ENCODE measurements at places on chromosomes 5 and 9.

DNA sequence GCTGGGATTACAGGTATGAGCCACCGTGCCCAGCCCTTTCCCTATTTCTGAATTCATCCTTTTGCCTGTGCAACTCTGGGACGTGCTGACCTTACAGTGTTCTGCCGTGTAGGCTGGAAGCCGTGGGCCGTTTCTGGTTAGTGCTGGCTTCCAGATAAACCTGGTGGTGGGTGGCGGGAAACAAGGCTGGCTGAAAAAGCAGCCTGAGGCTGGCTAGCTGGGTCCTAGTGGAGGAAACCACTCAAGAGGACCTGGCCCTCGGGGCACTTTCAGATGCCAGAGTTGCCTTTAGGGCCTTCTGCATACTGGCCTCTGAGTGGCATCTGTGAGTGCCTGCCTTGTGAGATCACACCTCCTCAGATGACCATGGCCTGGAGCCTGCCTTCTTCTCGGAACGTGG, 26.9 kb downstream of the GALNT12 start:
- DNase-seq: no peak

GRCh38 chr9:131612851-131613250, 67.5 kb downstream of the PRRT1B start:
- DNase-seq: no peak

GRCh38 chr5:67234671-67235176, 38.1 kb upstream of the CD180 start:
- DNase-seq: no peak

GRCh38 chr5:96714951-96715451, 52.8 kb downstream of the CAST start:
- peak; percentile 79 for DNase-seq

- peak; percentile 42 for DNase-seq
Observed at GRCh38 chr9:86827893-86828292, 119.4 kb downstream of the GAS1 start.

DNA sequence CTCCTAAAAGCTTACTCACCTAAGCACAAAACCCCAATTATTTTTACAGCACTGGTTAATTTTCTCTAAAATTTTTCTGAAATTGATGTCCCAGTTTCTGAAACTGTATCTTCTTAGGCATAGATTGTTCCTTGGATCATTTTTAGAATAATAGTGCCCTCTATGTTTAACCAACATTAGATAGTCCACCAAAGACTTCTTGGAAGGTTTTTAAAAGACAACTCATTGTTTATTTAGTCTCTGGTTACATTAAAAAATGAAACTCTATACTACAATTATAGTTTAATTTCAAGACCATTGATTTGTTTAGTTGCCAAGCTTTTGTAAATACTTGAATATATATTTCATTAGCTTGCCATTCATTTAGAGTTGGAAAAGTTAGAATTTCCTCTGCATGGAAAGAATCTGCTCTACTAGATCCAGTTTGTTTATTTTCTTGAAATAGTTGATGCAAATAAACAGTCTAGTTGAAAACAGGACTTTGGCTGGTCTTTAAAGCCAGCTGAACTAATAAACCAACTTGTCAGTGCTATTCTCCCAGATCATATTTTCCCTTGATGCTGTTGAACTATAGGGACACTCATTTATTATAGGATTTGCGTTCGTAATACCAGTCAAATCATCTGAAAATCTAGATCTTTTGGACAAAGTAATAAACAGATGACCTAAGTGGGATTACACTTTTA, 990.5 kb downstream of the TLE1 start:
- no peak for DNase-seq

GRCh38 chr5:88322785-88323184, 54.1 kb upstream of the TMEM161B start:
- DNase-seq: no peak

GRCh38 chr5:78698191-78698791, 49.7 kb upstream of the LHFPL2 start:
- peak; percentile 37 for DNase-seq

DNA sequence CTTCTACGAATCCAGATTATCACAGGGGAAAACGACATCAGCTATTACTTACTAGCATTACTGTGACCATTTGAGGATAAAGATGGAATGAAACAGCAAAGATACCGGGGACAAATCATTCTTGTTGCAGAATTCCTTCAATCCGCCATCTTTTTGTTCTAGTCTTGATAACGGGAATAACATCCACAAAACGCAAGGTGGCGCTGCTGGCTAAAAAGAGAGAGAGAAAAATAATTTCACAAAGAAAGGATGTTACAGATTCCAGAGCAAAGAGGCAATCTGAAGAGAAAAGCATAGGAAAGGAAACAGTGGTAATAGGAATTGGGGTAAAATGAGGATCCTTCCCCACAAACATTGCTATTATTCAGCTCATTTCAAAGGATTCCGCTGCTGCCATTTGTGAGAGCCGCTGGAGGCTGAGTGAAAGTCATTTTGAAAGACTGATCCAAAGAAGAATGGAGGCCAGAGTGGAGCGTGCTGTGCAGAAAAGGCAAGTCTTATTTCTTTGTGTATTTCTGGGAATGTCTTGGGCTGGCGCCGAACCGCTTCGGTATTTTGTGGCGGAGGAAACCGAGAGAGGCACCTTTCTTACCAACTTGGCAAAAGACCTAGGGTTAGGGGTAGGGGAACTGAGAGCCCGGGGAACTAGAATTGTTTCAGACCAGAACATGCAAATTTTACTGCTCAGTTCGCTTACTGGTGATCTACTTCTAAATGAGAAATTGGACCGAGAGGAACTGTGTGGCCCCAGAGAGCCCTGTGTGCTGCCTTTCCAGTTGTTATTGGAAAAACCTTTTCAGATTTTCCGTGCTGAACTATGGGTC, at the start of gene PCDHB7:
Gene PCDHB7, plus strand, starts transcription at position 264 of the 824 bp plus-strand sequence. Its CDS starts 192 bp downstream, at position 456.
- no peak for DNase-seq

DNA sequence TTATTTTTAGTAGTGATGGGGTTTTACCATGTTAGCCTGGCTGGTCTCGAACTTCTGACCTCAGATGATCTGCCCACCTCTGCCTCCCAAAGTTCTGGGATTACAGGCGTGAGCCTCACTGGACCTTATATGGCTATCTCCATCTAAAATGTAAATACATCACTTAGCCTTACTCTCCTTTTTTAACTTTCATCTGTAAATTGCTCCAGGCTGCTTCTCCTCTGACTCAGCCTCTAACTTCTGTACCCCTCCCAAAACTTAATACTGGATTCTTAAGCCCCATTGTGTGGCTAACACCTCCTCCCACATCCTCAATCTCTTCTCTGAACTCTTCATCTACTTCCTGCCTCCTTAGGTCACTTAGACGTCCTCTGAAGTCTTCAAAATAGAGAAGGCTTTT, 4.0 kb downstream of the SNX30 start:
- no peak for DNase-seq

DNA sequence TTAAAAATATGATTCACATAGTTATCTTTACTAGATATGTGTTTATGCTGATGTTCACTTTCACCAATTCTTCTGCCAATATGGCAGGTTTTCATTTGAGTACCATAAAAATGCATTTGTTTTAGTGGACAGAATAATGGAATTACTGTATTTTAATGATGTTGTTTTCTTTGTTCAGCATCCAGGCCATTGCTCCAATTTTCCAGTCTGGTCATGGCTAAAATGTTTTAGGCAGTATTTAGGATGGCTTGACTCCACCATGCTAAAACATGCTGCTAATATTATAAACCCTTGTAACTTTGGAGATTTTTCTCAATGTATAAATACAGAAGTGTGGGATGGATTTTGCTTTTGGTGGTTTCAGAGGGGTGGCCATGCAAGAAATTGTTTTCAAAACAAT, 273.0 kb upstream of the RPS23 start:
- DNase-seq: no peak

- no peak for DNase-seq
Observed at GRCh38 chr5:2983583-2984300, 232.3 kb upstream of the IRX2 start.

DNA sequence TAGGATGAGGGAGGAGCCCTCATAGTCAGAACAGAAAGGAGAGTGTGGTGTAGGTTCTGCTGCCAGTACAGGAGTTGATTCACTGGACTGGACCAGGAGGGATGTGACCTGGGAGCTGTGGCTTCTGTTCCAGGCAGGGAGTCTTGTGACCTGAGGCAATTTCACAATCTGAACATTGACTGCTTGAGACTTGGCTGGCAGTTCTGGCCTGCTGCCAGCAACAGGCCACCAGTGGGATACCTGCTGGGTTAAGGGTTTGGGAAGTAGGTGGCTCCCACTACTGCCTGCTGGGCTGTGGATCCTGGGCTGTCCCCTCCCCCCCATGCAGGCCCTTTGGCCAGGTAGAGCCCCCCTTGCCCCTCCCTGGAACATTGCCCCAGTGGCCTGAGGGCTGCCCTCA, 268.6 kb upstream of the ARRDC3 start:
- DNase-seq: no peak

DNA sequence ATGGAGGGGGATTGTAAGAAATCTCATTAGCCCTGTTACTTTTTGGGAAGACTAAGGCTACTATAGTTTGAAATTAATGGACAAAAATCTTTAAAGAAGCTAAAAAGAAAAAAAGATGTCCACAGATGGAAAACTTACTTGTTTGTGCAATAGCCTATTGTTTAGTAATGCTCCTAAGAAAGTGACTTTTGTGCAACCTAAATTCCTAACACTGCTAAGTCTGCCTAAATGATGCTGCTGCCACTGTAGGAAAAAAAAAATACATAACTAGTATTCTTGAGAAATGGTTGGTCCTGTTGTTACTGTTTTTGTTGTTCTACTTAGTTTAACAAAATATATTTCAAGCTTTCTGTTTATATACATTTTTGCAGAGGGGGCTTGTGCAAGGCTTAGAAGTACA, 108.2 kb upstream of the NR3C1 start:
- DNase-seq: no peak

DNA sequence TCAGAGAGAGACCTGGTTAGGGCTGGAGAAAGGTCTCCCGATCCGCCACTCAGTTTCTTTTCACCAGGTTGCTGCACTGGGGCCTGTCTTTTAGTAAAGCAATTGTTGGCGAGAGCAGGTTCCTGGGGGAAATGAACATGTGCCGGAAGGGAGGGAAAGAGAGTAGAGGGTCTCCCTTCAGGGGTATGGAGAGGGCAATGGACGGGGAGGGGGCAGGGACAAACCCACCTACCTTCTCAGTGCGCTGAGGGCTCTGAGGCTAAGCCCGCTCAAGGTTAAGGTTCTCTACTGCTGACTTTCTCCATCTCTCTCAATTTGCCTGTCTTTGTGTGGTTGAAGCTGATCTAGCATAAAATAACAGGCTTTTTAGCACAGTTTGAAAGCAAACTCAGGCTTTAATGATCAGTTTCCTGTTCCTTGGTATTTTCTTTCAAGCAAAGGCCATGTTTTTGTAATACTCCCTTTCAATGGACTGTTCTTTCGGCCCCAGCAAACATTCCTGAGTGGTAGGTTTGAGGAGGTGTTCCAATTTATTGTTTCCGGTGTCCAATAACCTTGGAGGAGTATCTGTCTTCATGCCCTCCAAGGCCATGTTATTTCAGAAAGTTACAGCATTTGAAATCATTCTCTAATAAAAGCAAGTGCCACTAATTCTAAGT, 25.5 kb upstream of the TRAF1 start:
- no peak for DNase-seq

- no peak for DNase-seq
Observed at GRCh38 chr5:95718203-95718602, 12.9 kb upstream of the RHOBTB3 start.

- DNase-seq: no peak
Observed at GRCh38 chr9:4318326-4318725, 18.5 kb upstream of the GLIS3 start.

All from AG09319 (cell line).